ENCODE measurements at places on chromosomes 6 and 20.

GRCh38 chr6:34616227-34616585 is 60.1 kb upstream of the SPDEF start:
- no peak for DNase-seq

- no peak for DNase-seq
Observed at GRCh38 chr6:167407239-167408064, 82.6 kb downstream of the TTLL2 start.

DNA sequence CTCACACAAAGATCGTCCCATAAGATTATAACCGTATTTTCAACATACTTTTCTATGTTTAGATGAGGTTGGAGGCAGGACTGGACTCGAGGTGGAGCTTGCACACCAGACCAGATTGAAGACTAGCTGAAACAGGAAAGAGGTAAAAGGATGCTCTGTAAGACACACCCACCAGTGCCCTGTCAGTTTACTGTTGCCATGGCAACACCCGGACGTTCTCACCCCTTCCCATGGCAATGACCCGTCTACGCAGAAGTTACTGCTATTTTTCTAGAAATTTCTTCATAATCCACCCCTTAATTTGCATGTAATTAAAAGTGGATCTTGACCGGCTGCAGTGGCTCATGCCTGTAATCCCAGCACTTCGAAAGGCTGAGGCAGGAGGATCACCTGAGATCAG is 13.6 kb upstream of the SRSF6 start:
- DNase-seq, result no peak

GRCh38 chr6:88262332-88262731 is 96.2 kb upstream of the CNR1 start:
- DNase-seq, result no peak
